Fibroblast of skin of back (primary cell): ENCODE measurements at places on chromosomes 1 and 21.
A peak's percentile ranks its signal among the peaks of the same experiment; 100 is the strongest.

GRCh38 chr1:247998811-247999210 is 14.6 kb upstream of the OR2L5 start:
- DNase-seq: no peak

GRCh38 chr1:37730376-37730775 is 34.5 kb downstream of the EPHA10 start:
- no peak for DNase-seq

- peak; percentile 93 for DNase-seq
These were observed 42.9 kb downstream of the EPHB2 start for GRCh38 chr1:22753481-22753971.

- DNase-seq: no peak
These were observed 537 bp upstream of the ANKRD13C start for GRCh38 chr1:70355111-70355407.

GRCh38 chr1:248696774-248697173 is 5.8 kb downstream of the OR14I1 start:
- no peak for DNase-seq

- no peak for DNase-seq
These were observed 123.4 kb downstream of the ATP6V1G3 start for GRCh38 chr1:198417039-198417438.

DNA sequence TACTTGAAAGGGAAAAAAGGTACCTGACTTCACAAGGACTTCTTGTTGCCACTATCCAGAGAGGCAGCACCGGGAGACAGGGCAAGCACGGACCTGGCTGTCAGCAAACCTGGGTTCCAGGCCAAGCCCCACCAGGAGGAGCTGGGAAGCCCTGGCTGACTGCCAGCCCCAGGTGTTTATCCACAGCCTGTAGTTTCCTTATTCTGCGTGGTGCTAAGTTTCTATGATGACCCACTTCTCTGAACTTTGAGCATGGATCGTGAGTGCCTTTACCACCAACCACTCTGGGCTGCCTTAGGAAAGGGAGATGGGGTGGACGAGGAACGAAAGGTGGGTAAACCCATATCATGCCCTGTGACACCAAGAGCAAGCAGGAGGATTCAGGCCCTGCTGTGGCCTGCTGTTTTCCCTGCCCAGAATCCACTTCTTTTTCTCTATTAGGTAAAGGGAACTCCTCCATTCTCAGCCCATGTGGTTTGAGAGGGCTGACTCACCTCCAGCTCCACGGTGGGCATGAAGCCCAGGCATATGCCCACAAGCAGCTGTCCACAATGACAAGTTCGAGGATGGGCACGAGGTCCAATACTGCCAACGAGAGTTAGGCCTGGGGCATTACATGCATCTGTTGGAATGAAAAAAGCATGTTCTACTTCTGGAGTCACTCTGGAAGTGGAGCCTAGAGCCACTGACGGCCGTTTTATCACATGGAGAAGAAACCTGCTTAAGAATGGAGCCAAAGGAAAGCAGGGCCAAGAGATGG is 20.3 kb downstream of the TSPAN2 start:
- DNase-seq: peak; percentile 37
